ENCODE measurements at places on chromosomes 5 and 9.

DNA sequence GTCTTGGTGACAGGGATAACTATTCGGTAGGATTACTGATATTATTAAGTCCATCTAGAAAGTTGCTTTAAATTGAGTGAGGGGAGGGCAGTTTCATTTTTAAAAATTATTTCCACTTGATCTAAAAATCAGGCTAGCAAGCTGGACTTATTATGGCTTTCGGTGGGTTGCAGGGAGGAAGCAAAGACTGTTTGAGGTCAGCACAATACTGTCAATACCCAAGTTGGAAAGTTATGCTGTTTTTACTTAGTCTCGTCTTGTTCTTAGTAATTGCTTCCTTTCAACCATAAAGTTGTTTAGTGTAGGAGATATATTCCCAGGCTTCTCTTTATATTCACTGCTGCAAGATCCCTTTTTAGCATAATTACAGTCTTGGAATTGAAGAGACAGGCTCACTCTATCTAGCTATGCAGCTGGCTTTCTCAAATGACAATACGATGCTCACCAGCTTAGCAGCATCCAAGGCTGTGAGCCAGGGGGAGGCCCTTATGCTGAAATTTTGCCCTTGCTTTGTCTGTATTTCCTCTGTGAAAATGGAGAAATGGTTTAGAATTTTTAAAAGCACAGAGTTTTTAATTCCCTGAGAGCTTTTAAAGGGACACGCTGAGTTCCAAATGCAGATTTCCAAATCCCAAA lies 68.2 kb upstream of the APC start:
- no peak for DNase-seq

DNA sequence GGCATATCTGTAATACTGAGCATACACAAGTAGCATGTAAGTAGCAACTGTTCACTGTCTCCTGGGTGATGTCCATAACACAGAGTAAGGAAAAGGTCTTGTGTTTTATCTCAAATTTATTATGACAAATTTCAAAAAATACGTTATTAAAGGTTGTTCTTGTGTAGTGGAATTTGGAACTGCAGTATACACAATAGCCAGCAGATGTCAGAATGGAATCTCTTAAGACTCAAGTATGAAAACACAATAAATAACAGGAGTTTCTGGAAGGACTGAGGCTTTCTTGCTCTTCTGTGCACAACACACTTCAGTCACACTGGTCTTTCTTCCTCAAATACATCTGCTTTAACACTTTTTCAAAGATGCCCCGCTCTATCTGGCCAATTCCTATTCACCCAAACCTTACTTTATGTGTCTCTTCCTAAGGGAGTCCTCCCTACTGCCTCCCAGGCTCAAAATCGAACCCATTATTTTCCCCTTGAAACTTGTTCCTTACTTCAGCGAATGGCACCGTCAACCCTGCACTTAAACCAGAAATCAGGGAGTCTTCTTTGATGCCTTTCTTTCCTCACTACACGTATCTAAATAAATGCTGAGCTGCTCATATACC lies 6.5 kb upstream of the FBXO10 start:
- DNase-seq = no peak

- no peak for DNase-seq
Observed at GRCh38 chr5:39191216-39191615, 28.1 kb downstream of the FYB1 start.

DNA sequence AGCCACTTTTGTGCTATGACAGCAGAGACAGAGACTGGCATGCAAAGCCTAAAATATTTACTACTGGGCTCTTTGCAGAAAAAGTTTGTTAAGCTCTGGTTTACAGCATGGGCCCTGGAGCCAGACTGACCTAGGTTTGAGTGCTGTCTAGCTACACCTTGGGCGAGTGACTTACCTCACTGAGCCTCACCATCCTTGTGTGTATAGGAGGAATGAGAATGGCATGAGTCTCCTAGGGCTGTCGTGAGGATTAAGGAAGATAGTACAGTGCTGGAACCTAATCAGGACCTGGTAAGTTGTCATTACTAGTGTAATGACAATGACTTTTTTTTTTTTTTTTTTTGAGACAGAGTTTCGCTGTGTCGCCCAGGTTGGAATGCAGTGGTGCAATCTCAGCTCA lies 65.2 kb downstream of the MSX2 start:
- DNase-seq = no peak

DNA sequence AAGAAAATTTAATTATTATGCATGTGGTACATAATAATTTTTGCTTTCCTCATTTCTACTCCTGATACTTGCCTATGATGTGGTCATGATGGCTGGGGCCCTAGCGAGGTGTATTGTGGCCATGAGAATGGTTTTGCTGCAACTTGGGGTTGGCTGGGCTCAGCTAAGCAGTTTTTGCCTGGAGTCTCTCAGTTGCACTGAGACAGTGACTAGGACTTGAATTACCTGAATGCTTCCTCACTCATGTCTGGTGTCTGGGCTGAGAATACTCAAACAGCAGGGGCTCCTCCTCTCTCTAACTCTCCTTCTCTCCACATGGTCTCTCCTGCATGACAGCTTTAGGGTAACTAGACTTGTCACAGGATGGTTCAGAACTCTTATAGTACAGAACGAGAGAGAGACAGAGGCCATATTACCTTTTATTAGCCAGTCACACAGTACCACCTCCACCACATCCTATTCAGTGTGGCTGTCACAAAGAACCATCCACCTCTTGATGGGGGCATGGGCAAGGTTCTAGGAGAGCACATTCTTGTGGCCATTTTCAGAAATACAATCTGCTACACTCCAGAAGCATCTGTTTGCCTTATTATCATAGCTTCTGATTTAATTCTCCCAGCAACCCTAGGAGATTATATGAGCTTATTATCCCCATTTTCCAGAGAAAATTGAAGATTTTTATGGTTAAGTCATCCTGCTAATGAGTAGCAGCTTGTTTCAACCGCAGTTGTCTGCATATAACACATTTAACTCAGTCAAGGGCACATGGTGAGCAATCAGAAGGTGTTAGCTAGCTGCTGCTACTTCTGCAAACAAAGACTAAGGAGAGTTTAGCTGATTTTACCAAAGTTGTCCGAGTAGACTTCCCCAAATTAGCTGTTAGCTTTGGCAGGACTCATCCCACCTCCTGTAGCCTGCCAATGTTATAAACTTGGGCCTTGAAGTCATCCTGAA lies 245.1 kb downstream of the DOCK8 start:
- DNase-seq = no peak
